ENCODE measurements at places on chromosomes 11 and 22. TPM values are rescaled to one million over a fixed set of nuclear protein-coding genes. Genes with fewer than 3 reads are reported as not detected.

ST14 gene
- total RNA-seq: 105 TPM

OVOL1 gene
- 6.3 TPM for total RNA-seq

ELP4 gene
- total RNA-seq: 11.1 TPM

GRK2 gene
- total RNA-seq: 55.0 TPM

MS4A3 gene
- total RNA-seq: not detected

Measured in bronchial epithelial cell (primary cell).